Fibroblast of skin of right biceps (primary cell): ENCODE measurements at places on chromosomes 6 and 20.

GRCh38 chr6:776528-776931 lies 83.6 kb upstream of the EXOC2 start:
- DNase-seq, result no peak

DNA sequence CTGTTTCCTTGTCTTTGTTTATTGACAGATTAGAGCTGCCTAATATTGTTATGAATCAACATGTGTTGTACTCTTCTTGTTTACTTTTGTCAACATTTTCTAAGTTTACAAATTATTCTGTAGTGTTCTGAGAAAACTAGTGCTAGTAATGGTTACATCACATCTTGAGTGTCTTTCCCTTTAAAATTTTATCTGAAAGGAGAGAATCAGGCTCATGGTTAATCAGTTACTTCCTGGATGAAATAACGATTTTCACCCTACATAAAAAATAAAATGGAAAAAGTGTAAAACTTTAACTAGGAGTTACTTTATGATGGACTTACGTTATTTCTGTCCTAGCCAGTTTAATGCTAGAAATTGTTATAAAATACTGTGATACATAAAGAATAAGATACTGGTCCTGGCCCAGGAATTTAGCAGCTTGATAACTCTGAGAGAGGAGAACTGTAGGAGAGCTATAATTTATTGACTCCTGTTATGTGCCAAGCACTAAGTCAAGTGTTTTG lies 26.4 kb upstream of the BMP5 start:
- no peak for DNase-seq

GRCh38 chr20:56440346-56441007 lies 27.9 kb upstream of the RTF2 start:
- peak; percentile 45 for DNase-seq

- no peak for DNase-seq
Measured at GRCh38 chr6:145725570-145725969, 9.8 kb downstream of the EPM2A start.

- DNase-seq, result no peak
Measured at GRCh38 chr20:45974896-45975565, 3.0 kb upstream of the ZNF335 start.

GRCh38 chr6:55868771-55869479 lies 6.5 kb downstream of the BMP5 start:
- DNase-seq, result no peak

DNA sequence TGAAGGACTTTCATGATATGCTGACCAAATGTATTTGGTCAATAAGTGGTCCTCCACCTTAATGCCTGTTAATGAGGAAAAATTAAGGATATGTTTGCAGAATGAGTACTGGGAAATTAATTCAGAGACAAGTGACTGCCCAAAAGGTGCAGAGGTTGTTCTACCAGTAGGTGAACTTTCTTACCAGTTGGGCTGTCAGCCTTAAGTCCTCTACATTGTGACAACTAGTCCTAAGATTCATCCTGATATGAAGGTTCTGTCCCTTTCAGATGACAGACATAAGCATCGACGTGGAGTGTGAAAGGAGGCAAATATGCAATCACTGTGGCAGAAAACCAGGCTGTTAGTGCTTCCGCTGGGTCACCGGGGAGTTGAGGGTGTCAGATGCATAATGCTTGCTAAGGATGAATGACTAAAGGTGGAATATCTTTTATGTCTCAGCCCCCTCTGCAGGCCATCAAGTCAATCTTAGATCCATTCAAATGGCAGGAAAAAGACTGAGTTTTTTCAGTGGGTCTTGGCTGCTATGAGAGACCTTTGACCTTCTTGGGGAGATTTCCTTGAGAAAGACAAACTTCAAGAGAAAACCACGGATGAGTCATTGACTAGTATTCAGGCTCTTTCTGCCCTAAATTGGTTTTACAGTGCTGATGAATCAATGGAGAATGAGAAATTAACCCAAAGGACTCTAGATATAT lies 226.0 kb downstream of the TPBG start:
- DNase-seq, result peak; percentile 89

- DNase-seq, result peak; percentile 95
Measured at GRCh38 chr6:102736941-102737368, 1343.4 kb downstream of the GRIK2 start.

DNA sequence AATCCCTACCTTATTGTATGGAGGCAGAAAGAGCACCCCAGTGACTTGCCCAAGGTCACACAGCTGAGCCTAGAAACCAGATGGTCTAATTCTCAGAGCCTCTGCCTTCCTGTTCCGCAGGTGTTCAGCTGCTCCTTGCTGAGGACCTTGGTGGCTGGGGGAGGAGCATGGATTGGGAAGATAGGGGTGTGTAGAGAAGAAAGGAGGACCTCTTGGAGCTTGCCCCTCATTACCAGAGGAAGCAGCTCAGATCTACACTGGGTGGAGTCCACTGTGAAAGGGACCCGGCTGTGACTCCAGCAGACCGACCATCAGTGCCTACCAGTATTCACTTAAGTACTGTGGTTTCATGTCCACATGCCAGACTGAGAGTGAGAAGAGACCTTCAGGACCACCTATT lies 15.2 kb downstream of the FOXP4 start:
- no peak for DNase-seq

DNA sequence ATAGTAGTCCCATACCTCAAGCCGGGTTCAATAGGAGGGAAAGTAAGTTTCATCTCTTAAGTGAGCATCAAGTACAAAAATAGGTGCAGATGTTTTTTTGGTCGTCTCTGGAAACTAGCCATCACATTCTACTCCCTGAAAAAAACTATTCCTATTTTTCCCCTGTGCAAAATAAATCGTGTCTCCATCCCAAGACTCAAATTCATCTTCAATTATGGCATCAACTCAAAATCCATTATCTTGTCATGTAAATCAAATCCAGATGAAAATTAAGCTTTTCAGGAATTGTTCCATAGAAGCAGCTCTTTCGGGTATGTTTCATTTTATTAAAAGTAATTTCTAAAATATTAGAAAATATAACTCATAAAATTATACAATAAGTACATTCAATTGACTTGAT lies 1368.4 kb downstream of the GRIK2 start:
- no peak for DNase-seq

- no peak for DNase-seq
Measured at GRCh38 chr6:121086876-121087275, 247.4 kb downstream of the TBC1D32 start.

GRCh38 chr6:75480425-75480824 lies 13.2 kb downstream of the FILIP1 start:
- DNase-seq, result peak; percentile 30

DNA sequence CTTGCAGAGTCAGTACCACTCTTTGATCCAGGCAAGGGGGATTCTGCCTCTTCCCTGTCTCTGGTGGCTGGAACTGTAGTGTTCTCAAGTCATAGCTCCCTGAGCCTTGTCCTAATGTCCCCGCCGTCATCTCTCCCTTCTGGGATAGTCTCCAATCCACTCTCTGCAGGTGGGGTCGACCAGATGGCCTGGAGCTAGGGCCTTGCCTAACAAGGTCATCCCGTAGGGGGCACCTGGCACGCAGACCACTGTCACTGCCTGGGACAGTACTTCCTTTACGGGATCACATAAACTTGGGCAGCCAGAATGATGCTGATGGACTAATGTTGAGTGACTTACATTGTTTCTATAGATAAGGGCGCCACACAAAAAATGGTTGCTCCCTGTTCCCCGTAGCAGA lies 118.9 kb upstream of the SLC22A23 start:
- DNase-seq, result no peak

- DNase-seq, result no peak
Measured at GRCh38 chr6:127173156-127173940, 54.9 kb downstream of the RSPO3 start.

DNA sequence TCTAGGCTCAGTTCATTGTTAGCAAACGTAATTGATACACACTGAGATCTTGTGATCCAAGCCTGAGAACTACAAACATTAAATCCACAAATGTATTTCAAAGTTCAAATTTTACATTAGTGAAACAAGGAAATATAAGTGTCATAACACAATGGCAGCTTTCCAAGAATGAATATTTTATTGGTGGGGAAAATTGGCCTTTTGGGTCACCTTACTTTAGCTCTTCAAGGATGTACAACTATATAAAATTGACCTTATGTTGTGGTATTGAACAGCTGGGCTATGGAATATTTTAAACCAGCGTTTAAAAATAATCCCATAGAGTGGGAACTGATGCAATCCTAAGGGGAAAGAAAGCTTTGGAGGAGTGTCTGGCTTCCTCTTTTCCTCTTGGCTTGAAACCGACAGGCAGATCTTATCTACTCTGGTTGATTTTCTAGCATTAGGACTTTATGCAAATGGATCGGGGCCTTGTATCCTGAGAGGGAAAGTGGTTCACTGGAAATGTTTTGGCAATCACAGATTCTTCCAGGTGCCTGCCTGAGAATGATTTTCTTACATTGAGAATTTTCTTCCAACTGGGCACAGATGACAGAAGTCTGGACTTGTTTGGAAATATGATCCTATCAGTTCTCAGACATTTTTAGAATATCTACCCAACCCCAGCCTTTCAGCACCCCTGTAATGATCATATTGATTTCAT lies 184.8 kb upstream of the ECI2 start:
- DNase-seq, result peak; percentile 77

DNA sequence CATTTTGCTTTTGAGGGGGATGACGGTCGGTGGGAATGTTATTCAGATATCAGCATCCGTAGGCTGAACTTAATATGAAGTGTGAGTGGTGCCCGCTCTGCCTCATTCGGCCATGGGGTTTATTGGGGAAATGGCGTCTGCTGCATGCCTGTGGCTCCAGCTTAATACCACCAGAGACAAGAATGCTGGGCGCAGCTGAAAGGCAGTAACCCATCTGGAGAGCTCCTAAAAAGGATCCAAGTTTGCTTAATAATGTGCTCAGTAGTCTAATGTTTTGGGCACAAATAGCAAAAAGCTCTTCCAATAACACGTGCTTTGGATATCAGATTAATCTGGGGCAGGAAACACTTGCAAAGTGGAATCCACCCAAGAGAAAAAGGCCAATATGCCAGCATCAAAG lies 273.0 kb upstream of the TAB2 start:
- no peak for DNase-seq

DNA sequence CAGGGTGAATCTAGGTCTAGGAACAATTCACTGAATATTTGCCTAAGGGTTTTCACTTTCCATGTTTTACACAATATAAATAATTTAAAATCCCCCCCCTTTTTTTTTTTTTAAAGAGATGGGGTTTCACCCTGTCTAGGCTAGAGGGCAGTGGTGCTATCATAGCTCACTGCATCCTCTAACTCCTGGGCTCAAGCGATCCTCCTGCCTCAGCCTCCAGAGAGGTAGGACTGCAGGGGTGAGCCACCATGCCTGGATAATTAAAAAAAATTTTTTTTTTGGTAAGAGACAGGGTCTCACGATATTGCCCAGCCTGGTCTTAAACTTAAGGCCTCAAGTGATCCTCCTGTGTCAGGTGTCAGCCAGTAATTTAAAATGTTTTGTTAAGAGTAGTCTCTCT lies 17.8 kb downstream of the QKI start:
- DNase-seq, result no peak

GRCh38 chr6:37005061-37005810 lies at the start of gene FGD2:
Gene FGD2, plus strand, starts transcription at chr6:37005655. Its CDS starts 163 bp downstream, at chr6:37005818.
- DNase-seq, result no peak

DNA sequence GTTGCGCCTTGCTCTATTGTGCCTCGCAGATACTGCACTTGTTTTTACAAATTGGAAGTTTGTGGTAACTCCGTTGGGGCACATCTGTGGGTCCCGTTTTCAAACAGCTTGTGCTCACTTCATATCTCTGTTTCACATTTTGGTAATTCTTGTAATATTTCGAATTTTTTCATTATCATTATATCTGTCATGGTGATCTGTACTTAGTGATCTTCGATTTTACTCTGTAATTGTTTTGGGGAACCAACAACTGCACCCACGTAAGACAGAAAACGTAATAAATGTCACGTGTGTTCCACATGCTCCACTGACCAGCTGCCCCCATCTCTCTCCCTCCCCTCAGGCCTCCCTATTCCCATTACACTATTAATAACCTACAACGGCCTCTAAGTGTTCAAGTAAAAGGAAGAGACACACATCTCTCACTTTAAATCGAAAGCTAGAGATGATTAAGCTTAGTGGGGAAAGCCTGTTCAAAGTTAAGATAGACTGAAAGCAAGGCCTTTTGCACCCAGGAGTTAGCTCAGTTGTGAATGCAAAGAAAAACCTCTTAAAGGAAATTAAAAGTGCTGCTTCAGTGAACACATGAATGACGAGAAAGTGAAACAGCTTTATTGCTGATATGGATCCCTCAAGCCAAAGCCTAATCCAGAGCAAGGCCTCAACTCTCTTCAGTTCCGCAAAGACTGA lies 26.9 kb downstream of the TTLL2 start:
- no peak for DNase-seq

GRCh38 chr6:90610301-90610750 lies 23.5 kb upstream of the MAP3K7 start:
- no peak for DNase-seq

DNA sequence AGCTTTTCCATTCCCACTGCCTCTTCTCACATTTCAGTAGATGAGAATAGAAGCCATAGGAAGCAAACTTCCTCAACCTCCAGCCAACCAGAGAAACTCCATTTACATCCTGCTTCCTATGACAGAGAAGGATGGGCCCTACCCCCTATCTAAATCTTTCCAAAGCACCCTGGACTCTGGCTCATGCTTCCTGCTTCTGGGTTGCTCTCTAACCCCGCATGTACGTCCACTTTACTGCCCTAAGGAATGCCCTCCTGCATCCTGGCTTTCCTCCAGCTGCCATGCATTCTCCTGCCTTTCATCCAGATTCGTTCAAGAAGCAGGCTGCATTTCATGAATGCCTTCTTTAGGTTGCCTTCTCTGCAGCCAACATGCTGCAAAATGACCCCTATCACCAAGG lies 91.9 kb downstream of the FAM217A start:
- peak; percentile 47 for DNase-seq

GRCh38 chr6:69719602-69720193 lies 77.1 kb downstream of the LMBRD1 start:
- peak; percentile 31 for DNase-seq

DNA sequence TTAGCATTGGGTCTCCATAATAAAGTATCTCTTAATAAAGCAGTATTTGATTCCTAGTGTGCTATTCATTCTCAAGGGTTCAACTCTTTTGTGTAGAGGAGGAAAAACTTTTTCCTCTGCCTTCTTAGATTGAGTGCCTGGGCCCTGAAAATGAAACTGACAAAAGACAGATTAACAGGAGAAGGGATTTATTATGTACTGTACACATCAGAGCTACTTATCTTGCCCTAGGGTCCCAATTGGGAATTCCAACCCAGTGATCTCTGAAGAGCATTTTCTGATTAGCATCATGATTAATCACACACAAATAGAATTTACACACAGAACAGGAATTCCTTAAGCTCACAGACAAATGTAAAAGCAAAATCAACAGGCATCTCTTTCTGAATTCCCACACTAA lies 128.9 kb downstream of the CD164 start:
- no peak for DNase-seq
